ENCODE measurements at places on chromosomes 12 and 14.

DNA sequence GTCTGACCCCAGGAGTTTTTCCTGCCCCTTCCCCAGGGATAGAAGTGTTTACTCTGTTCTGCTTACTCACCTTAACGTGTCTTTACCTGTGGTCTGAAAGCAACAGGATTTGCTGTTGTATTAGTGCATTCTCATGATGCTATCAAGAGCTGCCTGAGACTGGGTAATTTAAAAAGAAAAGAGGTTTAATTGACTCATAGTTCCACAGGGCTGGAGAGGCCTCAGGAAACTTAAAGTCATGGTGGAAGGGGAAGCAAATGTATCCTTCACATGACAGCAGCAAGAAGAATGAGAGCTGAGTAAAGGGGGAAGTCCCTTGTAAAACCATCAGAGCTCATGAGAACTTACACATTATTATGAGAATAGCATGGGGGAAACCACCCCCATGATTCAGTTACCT, 240.4 kb downstream of the SNAPC1 start:
- no peak for DNase-seq

DNA sequence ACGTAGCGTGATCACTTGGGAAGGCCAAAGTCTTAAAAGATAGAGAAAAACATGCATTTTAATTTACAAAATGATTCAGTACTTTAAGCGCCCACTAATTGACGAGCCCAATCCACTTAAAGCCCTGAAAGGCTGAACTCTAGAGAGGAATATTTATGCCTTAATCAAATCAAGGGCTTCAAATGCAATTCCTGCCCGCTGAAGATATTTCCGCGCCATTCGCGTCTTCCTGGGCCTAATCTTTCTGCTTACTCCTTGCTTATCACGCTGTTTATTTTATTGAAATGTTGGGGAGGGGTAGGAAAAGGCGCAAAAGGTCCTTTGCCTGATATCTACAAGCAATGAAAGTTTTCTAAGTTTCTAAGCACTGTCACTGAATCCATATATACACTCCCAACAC, 4.0 kb downstream of the TBX3 start:
- DNase-seq, result no peak

- peak; percentile 53 for DNase-seq
Observed at GRCh38 chr14:74571901-74572725, 39.9 kb downstream of the LTBP2 start.

DNA sequence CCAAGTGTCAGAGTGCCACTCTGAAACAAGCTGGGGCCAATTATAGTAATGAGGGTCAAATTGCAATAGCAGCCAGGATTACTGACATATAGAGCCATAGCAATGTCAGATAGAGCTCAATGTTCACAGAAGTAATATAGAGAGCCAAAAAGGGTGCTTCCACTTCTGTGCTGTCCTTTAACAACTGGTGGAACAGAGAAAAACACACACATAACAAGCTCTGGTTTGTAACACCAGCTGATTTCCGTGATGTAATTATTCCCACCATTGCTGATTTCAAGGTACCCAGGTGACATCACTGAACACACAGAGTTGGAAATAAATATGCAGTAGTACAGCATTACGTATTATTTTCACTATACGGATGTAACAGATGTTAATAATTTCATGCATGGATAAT, 3.0 kb upstream of the CLEC2B start:
- DNase-seq, result no peak

GRCh38 chr12:102064476-102064875, 2.7 kb upstream of the WASHC3 start:
- no peak for DNase-seq

Measured in D721Med (cell line).